Upper lobe of right lung (tissue), 1 donor: ENCODE measurements at places on chromosomes 7 and 10. TPM values are rescaled to one million over a fixed set of nuclear protein-coding genes. Genes with fewer than 3 reads are reported as not detected.

DNA sequence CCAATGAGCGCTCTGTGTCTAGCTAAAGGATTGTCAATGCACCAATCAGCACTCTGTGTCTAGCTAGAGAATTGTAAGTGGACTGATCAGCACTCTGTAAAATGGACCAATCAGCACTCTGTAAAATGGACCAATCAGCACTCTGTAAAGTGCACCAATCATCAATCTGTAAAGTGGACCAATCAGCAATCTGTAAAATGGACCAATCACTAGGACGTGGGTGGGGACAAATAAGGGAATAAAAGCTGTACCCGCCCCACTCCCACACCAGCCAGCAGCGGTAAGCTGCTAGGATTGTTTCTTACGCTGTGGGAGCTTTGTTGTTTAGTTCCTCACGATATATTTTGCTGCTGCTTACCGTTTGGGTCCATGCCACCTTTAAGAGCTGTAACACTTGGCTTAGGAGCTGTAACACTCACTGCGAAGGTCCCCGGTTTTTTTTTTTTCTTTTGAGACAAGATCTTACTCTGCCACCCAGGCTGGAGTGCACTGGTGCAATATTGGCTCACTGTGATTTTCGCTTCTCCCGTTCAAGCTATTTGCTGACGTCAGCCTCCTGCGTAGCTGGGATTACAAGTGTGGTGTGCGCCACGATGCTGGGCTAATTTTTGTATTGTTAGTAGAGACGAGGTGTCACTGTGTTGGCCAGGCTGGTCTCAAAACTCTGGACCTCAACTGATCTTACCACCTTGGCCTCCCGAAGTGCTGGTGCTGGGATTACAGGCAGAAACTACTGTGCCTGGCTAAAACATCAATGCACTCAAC lies 184.8 kb downstream of the PTPN20 start:
- H3K4me1 ChIP-seq: no peaks in the 10 kb centered on the region
- H3K27ac ChIP-seq: no peak overlapping the region
- H3K27me3 ChIP-seq: no peaks in the 10 kb centered on the region
- no peak for DNase-seq
- H3K36me3 ChIP-seq: no peaks in the 10 kb centered on the region
- no peak overlapping the region for H3K4me3 ChIP-seq

DNA sequence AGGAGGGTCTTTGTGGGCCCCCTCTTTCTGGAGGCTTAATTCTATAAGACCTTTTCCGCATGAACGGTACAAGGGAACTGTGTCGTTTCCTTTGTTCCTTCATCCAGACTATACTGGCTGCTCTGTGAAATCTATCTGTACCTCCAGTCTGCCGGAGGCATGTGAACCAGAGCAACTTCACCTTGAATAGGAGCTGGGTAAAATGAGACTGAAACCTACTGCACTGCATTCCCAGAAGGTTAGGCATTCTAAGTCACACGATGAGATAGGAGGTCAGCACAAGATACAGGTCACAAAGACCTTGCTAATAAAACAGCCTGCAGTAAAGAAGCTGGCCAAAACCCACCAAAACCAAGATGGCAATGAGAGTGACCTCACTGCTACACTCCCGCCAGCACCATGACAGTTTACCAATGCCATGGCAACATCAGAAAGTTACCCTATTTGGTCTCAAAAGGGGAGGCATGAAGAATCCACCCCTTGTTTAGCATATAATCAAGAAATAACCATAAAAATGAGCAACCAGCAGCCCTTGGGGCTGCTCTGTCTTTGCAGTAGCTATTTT lies 36.8 kb upstream of the INPP5F start:
- no peak for DNase-seq
- H3K4me1 ChIP-seq: peaks cover 9% of the 10 kb centered on the region
- H3K36me3 ChIP-seq: no peaks in the 10 kb centered on the region
- no peaks in the 10 kb centered on the region for H3K27me3 ChIP-seq
- H3K27ac ChIP-seq: no peak overlapping the region
- H3K4me3 ChIP-seq: no peak overlapping the region

DNA sequence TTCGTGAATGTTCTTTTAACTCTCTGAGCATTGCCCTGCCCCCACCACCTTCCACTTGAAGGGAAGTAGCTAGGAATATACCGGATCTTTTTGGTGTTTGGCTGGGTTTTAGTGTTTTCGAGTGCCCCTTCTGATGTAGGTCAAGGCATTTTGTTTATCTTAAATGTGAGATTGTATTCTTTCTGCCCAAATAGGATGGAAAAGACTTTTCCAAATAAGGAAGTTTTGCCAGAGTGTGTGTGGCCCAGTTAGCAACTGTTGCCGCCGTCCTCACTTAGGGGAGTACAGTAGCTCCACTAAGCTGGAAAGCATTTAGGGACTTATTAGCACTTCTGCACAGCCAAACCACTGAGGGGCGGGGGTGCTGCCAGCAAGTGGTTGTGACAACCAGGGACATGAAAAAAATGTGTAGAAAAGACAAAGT lies 29.8 kb upstream of the VCL start:
- no peaks in the 10 kb centered on the region for H3K27me3 ChIP-seq
- H3K4me1 ChIP-seq: peaks cover 33% of the 10 kb centered on the region
- no peak overlapping the region for H3K27ac ChIP-seq
- H3K36me3 ChIP-seq: no peaks in the 10 kb centered on the region
- no peak overlapping the region for H3K4me3 ChIP-seq

- H3K36me3 ChIP-seq: no peaks in the 10 kb centered on the region
- H3K27me3 ChIP-seq: no peaks in the 10 kb centered on the region
- H3K4me3 ChIP-seq: no peak overlapping the region
Measured at GRCh38 chr7:17362439-17363105, 64.1 kb downstream of the AHR start.

- peak within 1 kb of the TSS; percentile 45 for H3K4me3 ChIP-seq
- peak; percentile 56 for DNase-seq
- peaks cover 27% of the 10 kb centered on the region for H3K4me1 ChIP-seq
- H3K36me3 ChIP-seq: no peaks in the 10 kb centered on the region
- H3K27me3 ChIP-seq: peaks cover 100% of the 10 kb centered on the region
Measured at GRCh38 chr7:27173956-27174873, at the start of gene HOXA10. TSS of gene HOXA10 (minus strand) at chr7:27174320. CDS start at chr7:27174306, 14 bp downstream.

- no peaks in the 10 kb centered on the region for H3K4me1 ChIP-seq
- no peak overlapping the region for H3K27ac ChIP-seq
- H3K4me3 ChIP-seq: no peak overlapping the region
- DNase-seq: no peak
- no peaks in the 10 kb centered on the region for H3K27me3 ChIP-seq
Measured at GRCh38 chr7:138388673-138389491, 71.2 kb upstream of the TRIM24 start.

- H3K27me3 ChIP-seq: no peaks in the 10 kb centered on the region
- H3K36me3 ChIP-seq: no peaks in the 10 kb centered on the region
- H3K4me3 ChIP-seq: no peak overlapping the region
- DNase-seq: no peak
- H3K4me1 ChIP-seq: peaks cover 89% of the 10 kb centered on the region
Measured at GRCh38 chr7:50663396-50664102, 98.3 kb upstream of the DDC start.

The GIMAP2 gene
- 33.0 TPM for total RNA-seq

The HOXA13 gene
- not detected for total RNA-seq

The BLNK gene
- total RNA-seq: 8.8 TPM
